SW 1271 (cell line): ENCODE measurements at places on chromosomes 7 and 10.

GRCh38 chr10:80485076-80485945, 31.2 kb downstream of the TSPAN14 start:
- DNase-seq, result no peak

- DNase-seq, result no peak
Observed at GRCh38 chr10:80144067-80144695, 11.7 kb downstream of the PLAC9 start.

DNA sequence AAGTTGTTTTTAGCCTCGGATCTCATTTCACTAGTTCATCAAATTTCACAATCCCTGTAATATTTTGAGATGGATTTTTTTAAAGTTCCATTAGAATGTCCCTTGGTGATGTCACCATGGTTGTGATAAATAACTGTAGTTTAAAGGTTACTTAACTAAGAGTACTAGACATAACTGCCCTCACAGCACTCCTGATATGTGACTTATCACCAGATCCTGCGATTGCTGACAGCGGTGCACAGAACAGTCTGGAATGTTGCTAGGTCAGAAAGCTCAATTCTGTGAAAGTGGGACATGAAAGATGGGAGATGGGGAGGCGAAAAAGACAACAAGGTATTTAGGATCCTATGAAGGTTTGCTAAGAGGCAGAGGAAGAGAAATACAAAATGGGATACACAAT, 40.2 kb downstream of the FAM13C start:
- no peak for DNase-seq

DNA sequence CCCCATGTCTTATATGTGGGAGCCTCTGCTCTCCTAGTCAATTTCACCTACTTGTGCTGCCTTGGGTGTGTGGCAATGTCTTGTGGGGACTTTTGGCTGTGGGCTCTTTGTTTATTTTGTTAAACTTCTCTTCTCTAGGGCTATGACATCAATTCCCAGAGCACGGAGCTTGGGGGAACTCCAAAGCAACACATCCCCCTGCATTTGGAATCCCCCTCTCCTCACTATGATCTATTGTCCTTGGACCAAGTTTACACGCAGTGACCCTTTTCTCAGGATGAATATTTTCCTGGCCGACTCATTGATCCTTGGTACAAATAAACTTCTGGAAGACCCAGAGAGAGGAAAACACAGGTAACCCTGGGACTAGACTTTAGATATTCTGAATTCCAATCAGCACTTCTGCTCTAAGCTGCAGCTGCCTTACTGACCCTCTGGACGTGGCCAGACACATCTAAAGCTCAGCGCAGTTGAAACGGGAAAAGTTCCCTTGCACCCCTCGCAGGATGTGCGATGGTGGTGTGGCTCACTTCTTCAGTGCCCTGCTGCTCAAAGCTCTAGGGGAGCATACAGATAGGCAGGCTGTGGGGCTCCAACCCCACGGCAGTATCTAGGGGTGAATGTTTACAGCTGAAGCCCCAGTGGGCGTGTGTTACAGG, 110.8 kb downstream of the TMEM178B start:
- no peak for DNase-seq

- DNase-seq, result no peak
Observed at GRCh38 chr10:119353421-119353820, 146.1 kb downstream of the GRK5 start.

- DNase-seq, result no peak
Observed at GRCh38 chr10:89337484-89337883, 9.7 kb downstream of the IFIT3 start.
